Kasumi-1 (cell line): ENCODE measurements at places on chromosomes 2 and 18.

GRCh38 chr2:48940606-48941005, 185.1 kb upstream of the LHCGR start:
- no peak for DNase-seq

DNA sequence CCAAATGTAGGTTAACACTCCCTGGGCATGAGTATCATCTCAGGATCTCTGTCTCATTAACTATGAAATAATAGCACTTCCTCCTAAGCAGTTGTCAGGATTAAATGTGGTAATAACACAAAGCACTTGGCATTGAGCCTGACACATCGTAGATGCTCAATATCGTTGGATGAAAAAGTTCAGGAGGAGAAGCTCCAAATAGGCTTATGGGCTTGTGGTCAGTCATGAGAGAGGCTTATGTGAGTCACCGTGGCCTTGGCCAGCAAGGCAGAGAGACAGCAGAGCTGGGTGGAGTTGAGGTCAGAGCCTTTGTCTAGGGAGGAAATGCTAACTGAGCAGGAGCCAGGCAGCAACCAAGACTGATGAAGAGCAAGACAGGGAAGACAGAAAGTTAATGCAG, 68.3 kb upstream of the PPM1B start:
- peak; percentile 78 for DNase-seq

GRCh38 chr2:68709421-68709911, 25.1 kb upstream of the ARHGAP25 start:
- DNase-seq: peak; percentile 89

- no peak for DNase-seq
Measured at GRCh38 chr2:174300114-174300513, 34.6 kb upstream of the SP9 start.

DNA sequence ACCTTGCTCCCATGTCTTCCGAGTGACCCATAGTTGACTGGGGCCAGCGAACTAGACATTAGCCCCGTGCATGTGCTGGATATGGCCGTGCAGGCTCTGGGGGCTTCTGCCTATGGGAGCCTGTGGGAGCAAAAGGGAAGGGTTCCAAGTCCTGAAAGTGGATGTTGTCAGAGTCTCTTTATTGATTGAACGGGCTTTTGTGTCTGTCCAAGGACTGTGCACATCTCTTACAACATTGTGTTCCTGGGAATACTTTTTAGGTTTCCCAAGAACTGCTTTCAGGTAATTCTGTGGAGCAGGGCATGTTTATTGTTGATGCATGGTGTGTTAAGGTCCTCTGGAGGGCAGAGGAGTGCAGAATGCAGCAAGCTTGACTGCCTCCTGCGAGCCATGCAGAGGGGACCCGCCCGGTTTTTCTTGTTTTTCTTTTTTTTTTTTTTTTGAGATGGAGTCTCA, 5.0 kb downstream of the RNF144A start:
- no peak for DNase-seq

GRCh38 chr2:231189571-231190495, 8.6 kb upstream of the ARMC9 start:
- no peak for DNase-seq
